Stimulated activated CD8-positive, alpha-beta memory T cell treated with anti-CD3 and anti-CD28 coated beads, Interleukin-4, amount 100 ng/mL, for 1 hour (primary cell): ENCODE measurements at places on chromosomes 7 and 10.

GRCh38 chr10:13681960-13682359 lies 95.2 kb downstream of the PRPF18 start:
- DNase-seq = no peak

GRCh38 chr10:28095791-28096378 lies 97.0 kb upstream of the ODAD2 start:
- no peak for DNase-seq

GRCh38 chr10:62806251-62806650 lies 1.7 kb downstream of the ADO start:
- no peak for DNase-seq

DNA sequence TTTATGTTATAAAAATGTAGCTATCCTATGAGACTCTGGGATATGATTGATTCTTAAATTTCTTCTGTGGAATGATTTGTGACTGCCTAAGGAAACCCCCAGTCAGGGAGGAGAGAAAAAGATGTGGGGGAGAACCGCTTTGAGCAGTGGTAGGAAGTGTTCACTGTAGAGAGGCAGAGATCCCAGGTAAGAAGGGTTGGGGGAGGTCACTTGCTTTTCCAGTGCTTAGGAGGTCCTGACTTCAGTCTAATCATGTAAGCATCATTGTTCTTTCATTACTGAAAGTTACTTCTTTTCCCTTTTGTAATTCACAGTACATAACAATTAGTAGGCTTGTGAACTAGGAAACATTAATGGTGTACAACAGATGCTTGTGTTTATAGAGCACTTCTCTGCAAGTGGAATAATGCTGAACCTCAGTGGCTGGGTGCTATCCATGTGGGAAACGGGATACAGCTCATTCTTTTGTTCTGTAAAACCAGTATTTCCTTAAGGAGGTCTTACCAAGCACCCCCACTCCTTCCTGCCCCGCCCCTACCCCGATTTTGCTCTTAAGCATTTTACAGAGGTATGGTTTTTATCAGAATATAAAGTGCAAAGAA lies 165.4 kb downstream of the ST7 start:
- no peak for DNase-seq

DNA sequence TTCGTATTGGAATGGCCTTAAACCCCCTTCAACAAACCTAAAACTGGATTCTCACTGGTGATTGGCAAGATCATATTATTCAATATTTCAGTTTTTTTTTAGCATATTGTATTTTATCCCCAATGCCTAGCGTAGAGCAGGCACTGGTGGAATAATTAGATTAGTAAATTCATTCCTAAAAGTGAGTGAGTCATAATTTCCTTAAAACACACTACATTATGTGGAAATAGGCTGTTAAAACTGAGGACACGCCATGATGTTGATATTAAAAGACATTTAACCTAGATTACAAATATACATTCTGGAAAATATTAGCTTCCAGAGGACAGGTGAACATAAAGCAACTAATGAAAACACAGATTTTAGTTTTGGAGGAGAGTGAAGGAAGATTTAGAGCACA lies 463.9 kb downstream of the PARD3 start:
- no peak for DNase-seq

- DNase-seq = no peak
Observed at GRCh38 chr7:1723254-1723653, 53.2 kb downstream of the ELFN1 start.

DNA sequence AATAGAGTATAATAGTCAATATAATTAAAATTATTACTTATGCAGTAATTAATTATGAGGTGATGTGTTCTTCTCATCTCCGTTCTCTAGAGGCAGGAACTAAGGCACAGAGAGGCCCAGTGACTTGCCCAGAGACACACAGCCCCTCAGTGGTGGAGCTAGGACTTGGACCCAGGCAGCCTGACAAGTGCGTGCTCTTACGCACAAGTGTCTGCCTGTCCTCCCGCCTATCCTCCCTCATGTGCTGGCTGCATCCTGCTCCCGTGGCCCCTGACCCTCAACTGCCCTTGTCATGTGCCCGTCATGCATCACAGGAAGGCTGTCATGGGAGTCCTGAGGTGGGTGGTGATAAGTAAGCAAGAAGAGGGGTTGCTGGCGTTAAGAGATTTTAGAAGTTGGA lies 14.3 kb downstream of the IL2RA start:
- no peak for DNase-seq
